ENCODE measurements at places on chromosomes 16 and 17.

GRCh38 chr16:74462361-74462760 is 41.1 kb upstream of the CLEC18B start:
- no peak for DNase-seq

DNA sequence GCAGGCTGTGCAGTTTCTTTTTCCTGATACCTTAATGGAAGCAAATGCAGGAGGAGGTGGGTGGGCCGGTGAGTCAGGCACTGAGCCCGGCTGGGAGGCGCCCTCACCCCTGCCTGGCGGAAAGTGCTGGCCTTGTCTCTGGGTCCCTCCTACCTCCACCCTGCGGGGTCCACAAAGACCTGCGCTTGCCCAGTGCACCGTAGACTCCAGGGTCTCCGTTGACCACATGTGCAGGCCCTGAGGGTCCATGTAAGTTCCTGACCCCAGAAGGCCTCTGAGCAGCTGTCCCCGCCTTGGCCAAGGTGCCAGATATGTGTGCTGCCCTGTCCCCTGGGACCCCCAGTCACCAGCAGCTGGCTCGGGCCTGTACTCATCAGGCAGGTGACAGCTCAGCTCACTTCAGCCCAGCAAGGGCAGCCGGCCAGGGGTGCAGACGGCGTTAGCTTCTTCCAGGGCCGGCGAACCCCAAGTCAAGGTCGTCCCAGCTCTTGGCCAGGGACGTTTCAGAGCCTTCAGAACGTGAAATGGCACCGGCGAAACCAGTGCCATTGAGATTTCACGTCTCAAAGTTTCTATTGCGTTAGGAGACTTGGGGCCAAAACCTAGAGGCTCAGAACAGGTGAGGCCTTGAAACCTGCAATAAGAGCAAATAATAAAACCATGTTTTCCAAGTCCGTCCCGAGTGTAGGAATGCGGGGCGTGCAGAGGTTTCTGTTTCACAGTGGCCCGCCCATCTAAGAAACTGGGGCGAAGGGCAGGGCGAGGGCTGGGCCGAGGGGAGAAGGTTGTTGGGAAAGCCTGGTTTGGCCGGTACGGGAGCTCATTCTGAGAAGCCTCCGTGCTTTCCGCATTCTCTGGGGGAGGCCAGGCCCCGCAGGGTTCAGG is 12.1 kb downstream of the METRNL start:
- no peak for DNase-seq

DNA sequence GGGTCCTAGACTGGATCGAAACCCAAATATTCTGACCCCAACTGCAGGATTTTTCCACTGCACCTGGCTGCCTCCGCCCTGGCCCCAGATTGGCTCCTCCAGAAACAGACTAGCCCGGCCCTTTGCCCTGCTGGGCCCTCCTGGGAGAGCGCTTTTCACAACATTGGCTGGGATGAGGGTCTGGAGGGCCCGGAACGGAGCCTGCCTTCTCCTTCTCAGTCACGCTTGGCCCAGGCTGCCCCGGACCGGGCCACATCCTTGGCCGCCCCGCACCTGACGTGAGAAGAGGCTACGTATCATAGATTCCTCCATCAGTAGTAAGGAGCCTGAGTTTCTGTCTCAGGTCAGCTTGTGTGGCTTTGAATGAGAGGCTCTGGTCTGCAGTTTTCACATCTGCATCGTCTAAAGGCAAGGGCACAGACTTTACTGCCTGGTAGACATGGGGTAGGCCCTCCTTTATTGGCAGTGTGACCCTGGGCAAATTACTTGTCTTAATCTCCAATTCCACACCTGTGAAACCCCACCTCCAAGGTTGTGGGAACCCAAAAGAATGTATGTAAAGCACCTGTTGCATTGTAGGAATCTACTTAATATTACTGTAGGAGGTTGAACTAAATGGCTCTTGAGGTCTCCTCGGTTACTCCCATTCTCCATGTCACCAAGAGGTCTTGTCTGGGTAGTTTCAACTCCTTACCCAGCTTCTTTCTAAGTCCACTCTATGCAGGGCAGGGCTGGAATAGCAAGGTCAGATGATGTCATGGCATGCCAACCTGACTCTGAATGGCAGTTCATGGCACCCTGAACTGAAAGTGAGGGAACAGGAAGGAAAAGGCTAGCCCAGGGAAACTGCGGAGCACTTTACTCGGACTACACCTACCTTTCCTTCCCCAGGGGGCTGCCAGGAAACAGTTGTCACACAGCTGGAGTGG is 661 bp downstream of the LRRC3C start:
- no peak for DNase-seq

GRCh38 chr16:29883987-29884386 is 15.4 kb downstream of the SEZ6L2 start:
- DNase-seq, result no peak
